ENCODE measurements at places on chromosomes 12 and 14.

DNA sequence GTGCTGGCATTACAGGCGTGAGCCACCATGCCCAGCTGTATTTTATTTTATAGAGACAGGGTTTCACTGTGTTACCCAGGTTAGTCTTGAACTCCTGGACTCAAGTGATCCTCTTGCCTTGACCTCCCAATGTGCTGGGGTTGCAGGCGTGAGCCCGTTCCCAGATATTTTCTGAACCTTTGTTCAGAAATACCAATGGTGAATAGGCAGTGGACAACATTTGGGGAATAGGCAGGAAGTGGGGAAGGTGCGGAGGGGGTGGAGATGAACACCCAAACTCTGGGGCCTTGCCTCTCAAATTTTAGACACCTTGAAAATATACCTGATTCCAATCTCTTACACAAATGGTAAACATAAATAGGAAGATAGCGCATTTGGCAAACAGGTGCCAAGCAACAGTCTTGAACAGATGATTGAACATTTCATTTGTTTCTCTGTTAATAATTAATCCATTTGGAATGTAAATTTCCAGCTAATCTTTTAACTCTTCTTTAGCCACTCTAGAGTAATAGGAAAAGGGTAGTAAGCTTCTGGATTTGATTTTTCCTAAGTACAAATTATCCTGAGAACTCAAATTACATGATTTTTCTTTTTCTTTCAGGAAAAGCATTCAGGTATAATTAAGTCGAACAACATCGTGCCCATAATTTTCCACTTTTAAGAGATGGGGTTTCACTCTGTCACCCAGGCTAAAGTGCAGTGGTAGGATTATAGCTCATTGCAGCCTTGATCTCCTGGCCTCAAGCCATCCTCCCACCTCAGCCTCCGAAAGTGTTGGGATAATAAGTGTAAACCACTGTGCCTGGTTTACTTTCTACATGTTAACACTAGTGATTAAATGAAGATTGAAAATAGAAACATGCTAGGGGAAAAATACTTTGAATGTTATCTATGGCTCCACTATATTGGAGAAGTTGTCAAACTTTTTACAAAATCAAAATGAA lies 22.9 kb upstream of the RNF34 start:
- DNase-seq = no peak

DNA sequence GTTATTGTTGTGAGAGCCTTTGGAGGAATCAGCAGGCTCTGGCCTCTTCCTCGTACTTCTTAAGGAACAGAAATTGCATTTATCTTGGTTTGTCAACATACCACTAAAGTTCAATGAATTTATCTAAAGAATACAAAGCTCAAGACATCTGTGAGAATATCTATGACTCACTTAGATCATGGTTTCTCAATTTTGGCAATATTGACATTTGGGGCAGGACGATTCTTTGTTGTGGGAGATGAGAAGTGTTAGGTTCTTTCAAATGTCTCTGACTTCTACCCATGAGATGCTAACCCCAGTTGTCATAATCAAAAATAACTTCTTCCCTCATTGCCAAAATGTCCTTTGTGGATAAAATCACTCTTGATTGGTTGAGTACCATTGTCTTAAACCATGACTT lies 1190.3 kb downstream of the GALC start:
- DNase-seq = no peak

GRCh38 chr12:46832130-46832704 lies 6.4 kb upstream of the SLC38A4 start:
- DNase-seq = no peak

- no peak for DNase-seq
Measured at GRCh38 chr14:33618361-33619105, 332.3 kb downstream of the EGLN3 start.

- DNase-seq = no peak
Measured at GRCh38 chr14:38838049-38838978, 264.7 kb downstream of the SEC23A start.

DNA sequence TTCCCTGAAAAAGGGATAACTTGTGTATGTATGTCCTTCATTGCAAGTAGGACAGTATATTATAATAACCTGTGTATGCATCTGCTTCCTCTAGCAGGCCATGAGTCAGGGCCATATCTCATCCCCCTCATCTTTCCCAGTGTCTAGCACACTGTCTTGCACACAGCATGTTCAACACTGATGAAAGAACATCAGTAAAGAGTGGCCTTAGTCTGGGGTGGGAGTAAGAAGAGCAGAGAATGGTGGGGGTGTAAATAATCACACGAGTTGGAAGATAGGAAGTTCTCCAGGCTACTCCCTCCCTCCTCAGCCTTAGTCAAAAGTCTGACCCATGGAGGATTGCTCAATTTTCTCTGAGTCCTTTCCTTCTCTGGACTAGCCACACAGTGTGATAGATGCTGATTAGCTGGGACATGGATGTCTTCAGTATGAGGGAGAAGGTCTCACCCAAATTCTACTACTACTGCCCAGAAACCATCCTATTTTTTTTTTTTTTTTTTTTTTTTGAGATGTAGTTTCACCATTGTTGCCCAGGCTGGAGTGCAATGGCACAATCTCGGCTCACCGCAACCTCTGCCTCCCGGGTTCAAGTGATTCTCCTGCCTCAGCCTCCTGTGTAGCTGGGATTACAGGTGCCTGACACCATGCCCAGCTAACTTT lies 14.6 kb upstream of the SP1 start:
- DNase-seq = no peak

GRCh38 chr12:85835426-85836196 lies 598 bp downstream of the RASSF9 start:
- no peak for DNase-seq

- no peak for DNase-seq
Measured at GRCh38 chr12:60120199-60120598, 524.4 kb downstream of the SLC16A7 start.

DNA sequence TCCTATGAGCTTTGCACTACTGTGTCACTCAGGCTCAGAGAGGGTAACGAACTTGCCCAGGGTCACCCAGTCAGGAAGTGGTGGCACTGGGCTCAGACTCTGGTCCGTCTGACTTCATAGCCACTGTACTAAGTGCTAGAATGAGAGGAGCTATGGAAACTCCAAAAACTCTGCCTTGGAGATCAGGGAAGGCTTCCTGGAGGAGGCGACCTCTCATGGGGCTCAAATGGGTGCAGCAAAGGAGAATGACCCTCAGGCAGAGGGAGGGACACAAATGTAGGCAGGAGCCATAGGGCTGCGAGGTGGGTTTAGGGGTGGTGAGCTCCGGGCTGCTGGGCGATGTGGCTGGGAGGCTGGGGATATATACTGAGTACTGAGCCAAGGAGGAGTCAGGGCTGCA lies 3.2 kb downstream of the CCDC197 start:
- no peak for DNase-seq
